Stimulated activated CD8-positive, alpha-beta memory T cell treated with anti-CD3 and anti-CD28 coated beads, Interleukin-7, amount 100 ng/mL, for 1 hour (primary cell): ENCODE measurements at places on chromosomes 11 and 22.

GRCh38 chr11:41398175-41398574, 61.3 kb downstream of the LRRC4C start:
- no peak for DNase-seq

- DNase-seq, result no peak
Measured at GRCh38 chr22:45775062-45775461, 103.4 kb downstream of the ATXN10 start.

DNA sequence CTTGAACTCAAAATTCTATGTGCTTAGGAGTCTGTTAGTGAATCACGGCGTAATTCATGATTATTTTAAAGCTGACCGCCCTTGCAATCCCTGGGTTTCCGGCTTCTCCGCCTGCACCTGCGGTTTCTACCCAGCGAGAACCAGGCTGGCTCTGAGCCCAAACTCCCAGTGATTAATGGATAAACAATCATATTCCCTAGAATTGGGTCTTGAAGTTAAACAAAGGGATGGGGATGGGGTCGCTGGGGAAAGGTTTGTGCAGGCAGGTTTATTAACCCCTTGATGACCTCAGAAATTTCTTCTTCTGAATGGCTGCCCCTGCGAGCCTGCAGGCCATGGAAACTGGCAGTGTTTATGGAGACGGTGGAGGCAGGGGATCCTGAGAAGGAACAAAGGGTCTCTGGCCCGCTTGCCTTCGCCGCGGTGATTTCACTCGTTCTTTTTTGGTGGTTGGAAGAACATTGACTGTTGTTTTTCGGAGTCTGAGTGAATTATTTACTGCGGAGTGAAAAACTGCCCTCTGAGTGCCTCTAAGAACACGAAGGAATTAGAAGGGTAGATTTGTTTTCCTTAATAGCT, 1000.3 kb downstream of the BRD1 start:
- DNase-seq, result no peak

- DNase-seq, result no peak
Measured at GRCh38 chr22:45966320-45966894, 10.6 kb downstream of the WNT7B start.

GRCh38 chr11:12189543-12190235, 79.3 kb downstream of the MICAL2 start:
- no peak for DNase-seq

GRCh38 chr11:108483163-108483562, 15.0 kb downstream of the POGLUT3 start:
- no peak for DNase-seq

- DNase-seq, result no peak
Measured at GRCh38 chr22:39994566-39995392, at the start of gene FAM83F. Gene FAM83F (plus strand): TSS chr22:39994954. CDS start chr22:39995043, 89 bp downstream.
